ENCODE measurements at places on chromosomes 1 and 21.

- no peak for DNase-seq
These were observed 122.2 kb upstream of the HOOK1 start for GRCh38 chr1:59692591-59692990.

- DNase-seq = no peak
These were observed 111.0 kb upstream of the RAB4A start for GRCh38 chr1:229159668-229160544.

GRCh38 chr1:16043521-16043920 lies at the start of gene CLCNKB:
Gene CLCNKB, plus strand, starts transcription at chr1:16043782. Its CDS starts 711 bp downstream, at chr1:16044493.
- no peak for DNase-seq

DNA sequence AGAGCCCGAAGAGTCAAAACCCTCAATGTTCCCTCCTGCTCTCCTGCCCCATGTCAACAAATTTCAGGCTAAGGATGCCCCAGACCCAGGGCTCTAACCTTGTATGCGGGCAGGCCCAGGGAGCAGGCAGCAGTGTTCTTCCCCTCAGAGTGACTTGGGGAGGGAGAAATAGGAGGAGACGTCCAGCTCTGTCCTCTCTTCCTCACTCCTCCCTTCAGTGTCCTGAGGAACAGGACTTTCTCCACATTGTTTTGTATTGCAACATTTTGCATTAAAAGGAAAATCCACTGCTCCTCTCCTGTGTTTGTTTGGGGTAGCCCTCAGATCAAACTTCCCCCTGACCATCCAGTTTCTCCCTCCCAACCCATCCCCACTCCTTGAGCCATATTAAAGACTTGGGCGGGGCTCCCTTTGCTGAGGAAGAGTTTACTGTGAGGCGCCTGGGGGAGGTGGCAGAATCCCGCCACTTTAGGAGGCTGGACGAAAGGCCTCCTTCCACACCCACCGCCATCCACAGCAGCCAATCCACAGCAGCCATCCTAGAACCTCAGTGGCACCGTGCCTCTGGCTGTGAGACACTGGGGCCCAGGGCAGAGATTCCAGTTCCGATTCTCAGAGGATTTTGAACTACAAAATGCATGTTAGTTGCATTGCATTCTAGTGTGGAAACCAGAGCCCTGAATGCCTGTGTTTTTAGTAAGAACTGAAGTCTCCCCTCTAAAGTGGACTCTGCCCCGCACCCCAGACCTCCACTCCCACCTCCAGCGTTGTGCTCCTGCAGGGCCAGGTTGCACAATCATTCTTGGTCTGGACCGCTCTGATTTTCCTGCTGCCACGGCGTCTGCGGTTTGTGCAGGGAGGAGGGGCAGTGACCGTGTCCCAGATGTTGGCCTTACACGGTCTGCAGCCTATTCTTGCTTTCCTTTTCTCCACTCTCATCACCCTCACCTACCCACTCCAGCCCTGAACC lies 3.0 kb downstream of the OLFML3 start:
- no peak for DNase-seq

- DNase-seq = no peak
These were observed 58.5 kb upstream of the ACTL8 start for GRCh38 chr1:17696417-17697301.

DNA sequence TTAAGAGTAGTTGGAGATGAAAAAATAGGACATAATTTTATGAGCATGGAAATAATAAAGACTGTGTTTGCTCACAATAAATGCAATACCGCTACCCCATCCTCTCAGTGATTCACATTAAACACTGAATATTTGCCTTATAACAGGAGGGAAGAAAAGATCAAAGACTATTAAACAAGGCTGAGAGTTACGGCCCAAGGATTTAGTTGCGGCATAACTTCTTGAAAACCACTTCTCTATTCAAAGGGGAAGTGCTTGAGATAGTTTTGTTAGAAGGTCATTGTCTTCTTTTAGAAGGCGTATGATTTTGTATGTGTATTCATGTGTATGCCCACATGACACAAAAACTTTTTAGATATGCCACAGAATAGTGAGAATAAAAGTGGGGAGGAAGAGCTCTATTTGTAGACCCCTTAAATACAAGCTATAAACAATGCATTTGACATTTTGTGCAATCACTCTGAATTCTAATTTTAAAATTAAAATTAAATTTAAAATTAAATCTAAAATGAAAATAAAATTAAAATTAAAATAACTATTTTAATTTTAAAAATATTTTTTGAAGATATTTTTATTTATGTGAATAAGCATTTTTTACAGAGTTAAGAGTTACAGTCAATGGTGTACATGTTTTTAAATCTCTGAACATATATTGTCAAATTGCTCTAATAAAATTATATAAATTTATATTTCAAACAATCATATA lies 986.6 kb upstream of the ADAMTS5 start:
- DNase-seq = no peak

GRCh38 chr1:11504599-11504998 lies 25.6 kb downstream of the DISP3 start:
- no peak for DNase-seq

- no peak for DNase-seq
These were observed 152.5 kb downstream of the TIAM1 start for GRCh38 chr21:31191553-31191952.

GRCh38 chr1:218377143-218377660 lies 32.1 kb downstream of the TGFB2 start:
- DNase-seq = no peak

GRCh38 chr1:154524881-154525280 lies 22.7 kb upstream of the SHE start:
- no peak for DNase-seq

- no peak for DNase-seq
These were observed 64.6 kb upstream of the CLDN14 start for GRCh38 chr21:36544545-36544944.

GRCh38 chr1:179883745-179884138 lies 1.7 kb downstream of the TOR1AIP1 start:
- peak; percentile 45 for DNase-seq

Measured in GM20000 (cell line).